Cardiac muscle cell (in vitro differentiated cells and primary cell): ENCODE measurements at places on chromosomes 5 and 9. TPM values are rescaled to one million over a fixed set of nuclear protein-coding genes. Genes with fewer than 3 reads are reported as not detected.

DAPK1 gene
- 24.6 and 39.6 TPM in 2 replicates for total RNA-seq

IL13 gene
- total RNA-seq = not detected in 2 replicates

SPTLC1 gene
- 42.6 and 48.1 TPM in 2 replicates for total RNA-seq

TCF7 gene
- 12.7 and 28.9 TPM in 2 replicates for total RNA-seq

REEP2 gene
- total RNA-seq = 42.2 and 56.6 TPM in 2 replicates

SH3GLB2 gene
- total RNA-seq = 132 and 203 TPM in 2 replicates

ZCCHC9 gene
- 14.3 and 18.6 TPM in 2 replicates for total RNA-seq

ANGPTL2 gene
- total RNA-seq = 3.6 and 5.8 TPM in 2 replicates

SCGB3A2 gene
- not detected in 2 replicates for total RNA-seq

SHISAL2B gene
- total RNA-seq = 1.9 TPM in 1 of 2 replicates, not detected in the other

MYOZ3 gene
- total RNA-seq = 2.1 and 6.8 TPM in 2 replicates

SAXO1 gene
- 0.06 and 0.95 TPM in 2 replicates for total RNA-seq
